ENCODE measurements at places on chromosomes 3 and 15. TPM values are rescaled to one million over a fixed set of nuclear protein-coding genes. Genes with fewer than 3 reads are reported as not detected.

SLCO2A1 gene
- not detected for total RNA-seq

LTK gene
- 0.36 TPM for total RNA-seq

SEMA3B gene
- 4.7 TPM for total RNA-seq

HRG gene
- total RNA-seq = not detected

IMPDH2 gene
- 250 TPM for total RNA-seq

PLEKHO2 gene
- total RNA-seq = 58.3 TPM

SUMF1 gene
- 37.8 TPM for total RNA-seq

HEG1 gene
- 7.6 TPM for total RNA-seq

OR5K4 gene
- total RNA-seq = not detected

TIMP4 gene
- total RNA-seq = 2.2 TPM

THAP10 gene
- total RNA-seq = 1.0 TPM

SCN5A gene
- not detected for total RNA-seq

GPR149 gene
- total RNA-seq = not detected

FOXL2NB gene
- not detected for total RNA-seq

IL16 gene
- 15.5 TPM for total RNA-seq

GOLGA6L10 gene
- 1.00 TPM for total RNA-seq

UTS2B gene
- 1.2 TPM for total RNA-seq

PAQR5 gene
- not detected for total RNA-seq

UCN2 gene
- total RNA-seq = 22.5 TPM

KBTBD8 gene
- 0.73 TPM for total RNA-seq

ADIPOQ gene
- total RNA-seq = not detected

BCL6 gene
- 13.3 TPM for total RNA-seq

MYEF2 gene
- total RNA-seq = 5.7 TPM

ROBO1 gene
- total RNA-seq = 48.3 TPM

CCDC33 gene
- not detected for total RNA-seq

CHRNA7 gene
- 1.1 TPM for total RNA-seq

TGFBR2 gene
- total RNA-seq = 60.0 TPM

SOX14 gene
- total RNA-seq = not detected

MUC13 gene
- not detected for total RNA-seq

FEZF2 gene
- not detected for total RNA-seq

RUVBL1 gene
- 46.8 TPM for total RNA-seq

ARHGAP11A gene
- total RNA-seq = 9.8 TPM

TGM4 gene
- not detected for total RNA-seq

GOLGA8S gene
- total RNA-seq = not detected

Measured in melanocyte of skin (primary cell).